ENCODE measurements at places on chromosomes 1 and 21. TPM values are rescaled to one million over a fixed set of nuclear protein-coding genes. Genes with fewer than 3 reads are reported as not detected.

GRCh38 chr1:11470912-11471311 lies 8.0 kb upstream of the DISP3 start:
- H3K36me3 ChIP-seq: no peaks in the 10 kb centered on the region
- no peak for DNase-seq
- no peak overlapping the region for H3K27ac ChIP-seq
- peaks cover 60% of the 10 kb centered on the region for H3K27me3 ChIP-seq
- no peaks in the 10 kb centered on the region for H3K4me1 ChIP-seq
- H3K4me3 ChIP-seq: no peak overlapping the region

DNA sequence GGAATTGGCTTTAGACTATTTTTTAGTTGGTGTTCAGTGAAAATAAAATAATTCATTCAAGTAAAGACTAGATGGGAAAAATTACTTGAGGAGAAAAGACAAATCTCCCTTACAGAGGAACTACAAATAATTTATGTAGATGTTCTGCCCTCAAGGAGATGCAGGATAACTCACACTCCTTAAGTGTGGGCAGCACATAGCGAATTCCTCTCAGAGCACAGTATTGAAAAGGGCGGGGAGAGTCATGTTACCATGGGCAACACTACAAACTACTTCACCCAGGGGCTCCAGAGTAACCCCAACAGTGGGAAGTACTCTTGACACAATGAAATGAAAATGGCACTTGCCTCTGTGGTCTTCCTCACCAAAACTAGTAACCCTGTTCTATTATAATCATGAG lies 20.6 kb upstream of the LAMC2 start:
- no peak overlapping the region for H3K27ac ChIP-seq
- H3K4me3 ChIP-seq: no peak overlapping the region

ERICH3 gene
- total RNA-seq: not detected

GRCh38 chr1:36328713-36329112 lies 5.3 kb upstream of the EVA1B start:
- H3K36me3 ChIP-seq: no peaks in the 10 kb centered on the region
- peaks cover 29% of the 10 kb centered on the region for H3K4me1 ChIP-seq

DNA sequence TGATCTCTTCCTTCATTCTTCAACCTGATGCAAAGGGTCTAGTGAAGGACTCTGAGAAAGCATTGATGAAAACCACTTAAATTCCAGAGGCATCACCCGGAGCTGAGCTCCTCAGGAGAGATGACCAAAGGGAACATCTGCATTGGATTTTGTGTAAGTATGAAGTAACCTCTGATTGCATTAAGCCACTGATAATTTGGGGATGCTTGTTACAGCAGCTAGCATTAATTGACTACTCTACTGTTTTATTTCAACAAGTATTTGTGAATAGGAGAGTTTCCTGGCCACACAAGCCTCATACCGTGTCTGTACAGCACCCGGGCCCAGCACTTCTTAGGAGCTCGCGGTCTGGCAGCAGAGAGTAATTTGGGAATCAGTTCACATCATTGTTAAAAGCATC lies 250.7 kb upstream of the POU3F1 start:
- no peak for DNase-seq
- H3K27me3 ChIP-seq: peaks cover 4% of the 10 kb centered on the region
- no peak overlapping the region for H3K27ac ChIP-seq
- H3K36me3 ChIP-seq: no peaks in the 10 kb centered on the region
- H3K4me1 ChIP-seq: peaks cover 12% of the 10 kb centered on the region

FCAMR gene
- total RNA-seq: not detected

- no peak overlapping the region for H3K27ac ChIP-seq
- H3K4me3 ChIP-seq: no peak overlapping the region
- DNase-seq: no peak
- H3K36me3 ChIP-seq: no peaks in the 10 kb centered on the region
- peaks cover 5% of the 10 kb centered on the region for H3K27me3 ChIP-seq
Observed at GRCh38 chr1:183432548-183432875, 14.3 kb upstream of the NMNAT2 start.

GRCh38 chr1:186465946-186466345 lies 5.0 kb upstream of the PDC start:
- no peaks in the 10 kb centered on the region for H3K36me3 ChIP-seq
- H3K27ac ChIP-seq: no peak overlapping the region
- no peaks in the 10 kb centered on the region for H3K4me1 ChIP-seq
- H3K27me3 ChIP-seq: no peaks in the 10 kb centered on the region

PDZK1 gene
- 1.0 TPM for total RNA-seq

DNA sequence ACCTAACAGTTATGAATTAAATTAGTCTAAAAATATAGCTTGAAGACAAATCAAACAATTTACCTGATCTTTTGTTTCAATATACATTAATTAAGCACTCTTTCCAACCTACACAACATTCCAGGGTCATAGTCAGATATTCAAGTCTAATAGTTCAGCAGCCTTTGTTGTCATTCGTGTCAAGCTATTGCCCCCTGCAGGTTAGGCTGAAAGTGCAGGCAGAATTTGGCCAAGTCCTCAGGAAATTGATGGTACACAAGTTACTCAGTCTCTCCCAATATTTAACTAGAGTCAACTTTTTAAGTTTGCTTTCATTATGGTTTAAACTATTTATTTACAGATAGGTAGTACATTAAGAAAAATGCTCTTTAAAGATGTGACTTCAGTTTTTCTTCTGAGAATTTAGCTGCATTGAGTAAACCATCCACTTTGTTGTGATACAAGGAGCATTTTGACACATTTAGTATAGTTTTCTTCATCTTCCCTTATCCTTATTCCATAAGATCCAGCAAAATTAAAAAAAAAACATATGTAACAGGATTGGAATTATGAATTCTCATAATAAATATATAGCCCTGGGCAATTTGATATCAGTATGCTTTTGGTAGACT lies 130.3 kb upstream of the DPYD start:
- H3K27me3 ChIP-seq: peaks cover 84% of the 10 kb centered on the region
- no peaks in the 10 kb centered on the region for H3K36me3 ChIP-seq
- DNase-seq: peak; percentile 75
- H3K4me1 ChIP-seq: peaks cover 26% of the 10 kb centered on the region

ATP1A2 gene
- 93.6 TPM for total RNA-seq

DNA sequence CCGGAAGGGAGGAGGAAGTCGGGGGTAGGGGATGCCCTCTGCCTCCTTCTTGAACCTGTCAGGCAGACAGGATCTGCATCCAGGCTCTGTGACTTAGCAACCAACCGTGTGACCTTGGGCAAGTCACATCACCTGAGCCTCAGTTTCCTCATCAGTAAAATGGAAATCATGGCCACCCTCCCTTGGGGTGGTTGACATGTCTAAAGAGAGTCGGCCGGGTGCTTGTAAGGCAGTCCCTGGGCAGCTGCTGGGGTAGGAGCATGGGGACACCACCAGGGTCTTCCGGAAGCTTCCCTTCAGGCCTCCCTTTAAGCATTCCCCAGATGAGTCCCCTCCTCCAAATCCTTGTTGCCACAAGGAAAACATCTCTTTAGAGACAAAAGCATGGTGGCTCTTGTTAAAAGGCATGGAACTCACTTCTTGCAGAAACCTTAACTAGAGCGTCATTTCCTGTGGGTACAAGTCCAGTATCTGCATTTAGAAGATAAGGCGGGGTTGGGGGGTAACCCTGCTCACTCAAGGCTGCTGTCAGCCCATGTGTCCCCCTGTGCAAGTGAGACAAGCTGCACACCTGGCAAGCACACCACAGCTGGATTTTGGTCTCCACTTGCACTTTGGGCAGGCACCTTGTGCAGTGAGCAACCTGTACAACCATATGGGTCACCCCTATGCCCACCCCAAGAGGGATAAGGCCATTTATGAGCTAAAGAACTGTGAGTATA lies 10.4 kb downstream of the CLCNKB start:
- no peak overlapping the region for H3K27ac ChIP-seq
- no peaks in the 10 kb centered on the region for H3K27me3 ChIP-seq
- peaks cover 10% of the 10 kb centered on the region for H3K4me1 ChIP-seq
- no peak for DNase-seq
- H3K4me3 ChIP-seq: no peak overlapping the region
- H3K36me3 ChIP-seq: no peaks in the 10 kb centered on the region

TMEM234 gene
- total RNA-seq: 21.3 TPM

GRCh38 chr1:69824932-69825331 lies 257.2 kb downstream of the LRRC7 start:
- no peak for DNase-seq
- H3K27ac ChIP-seq: no peak overlapping the region
- H3K4me1 ChIP-seq: no peaks in the 10 kb centered on the region
- H3K4me3 ChIP-seq: no peak overlapping the region
- H3K36me3 ChIP-seq: no peaks in the 10 kb centered on the region

CFAP141 gene
- not detected for total RNA-seq

DNA sequence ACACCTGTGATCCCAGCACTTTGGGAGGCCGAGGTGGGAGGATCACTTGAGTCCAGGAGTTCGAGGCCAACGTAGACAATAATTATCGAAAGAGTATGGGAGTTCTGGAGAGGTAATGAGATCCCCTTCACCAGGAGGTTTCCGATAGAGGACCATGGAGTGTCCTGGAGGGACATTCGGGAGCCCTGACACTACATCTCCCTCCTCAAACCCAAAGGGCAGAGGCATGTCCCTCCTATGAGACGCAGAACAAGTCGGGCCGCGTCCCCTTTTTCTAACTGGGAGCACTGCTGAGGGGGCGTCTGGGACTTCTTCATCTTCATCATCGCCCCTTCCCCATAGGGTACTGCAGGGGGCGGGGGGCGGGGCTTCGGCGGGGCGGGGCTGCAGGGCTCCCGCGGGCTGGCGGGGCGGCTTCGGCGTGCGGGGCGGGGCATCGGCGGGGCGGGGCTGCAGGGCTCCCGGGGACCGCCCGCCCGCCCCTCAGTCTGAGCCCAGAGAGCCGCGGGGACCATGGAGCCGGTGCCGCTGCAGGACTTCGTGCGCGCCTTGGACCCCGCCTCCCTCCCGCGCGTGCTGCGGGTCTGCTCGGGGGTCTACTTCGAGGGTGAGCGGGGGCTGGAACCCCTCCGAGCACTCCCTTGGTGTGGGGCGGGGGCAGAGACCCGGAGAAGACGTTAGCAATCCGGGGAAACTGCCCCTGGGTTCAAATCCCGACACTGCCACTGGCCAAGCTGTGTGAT lies at the start of gene THEMIS2:
Gene THEMIS2, plus strand, starts transcription at position 486 of the 743 bp plus-strand sequence. Its CDS starts 28 bp downstream, at position 514.
- peaks cover 7% of the 10 kb centered on the region for H3K4me1 ChIP-seq
- no peaks in the 10 kb centered on the region for H3K36me3 ChIP-seq
- peaks cover 8% of the 10 kb centered on the region for H3K27me3 ChIP-seq
- DNase-seq: peak; percentile 63

LCE1B gene
- total RNA-seq: not detected

- H3K36me3 ChIP-seq: no peaks in the 10 kb centered on the region
- H3K4me1 ChIP-seq: no peaks in the 10 kb centered on the region
- H3K27ac ChIP-seq: no peak overlapping the region
- no peak overlapping the region for H3K4me3 ChIP-seq
- no peaks in the 10 kb centered on the region for H3K27me3 ChIP-seq
Observed at GRCh38 chr1:42904434-42904833, 54.2 kb downstream of the SLC2A1 start.

ESPN gene
- total RNA-seq: 1.7 TPM

GRCh38 chr1:55143684-55144083 lies 71.5 kb downstream of the USP24 start:
- no peak for DNase-seq
- H3K4me1 ChIP-seq: peaks cover 4% of the 10 kb centered on the region
- no peak overlapping the region for H3K27ac ChIP-seq
- peaks cover 11% of the 10 kb centered on the region for H3K36me3 ChIP-seq
- no peaks in the 10 kb centered on the region for H3K27me3 ChIP-seq

- DNase-seq: no peak
- no peaks in the 10 kb centered on the region for H3K36me3 ChIP-seq
- H3K4me3 ChIP-seq: no peak overlapping the region
- no peaks in the 10 kb centered on the region for H3K27me3 ChIP-seq
- H3K27ac ChIP-seq: no peak overlapping the region
Observed at GRCh38 chr21:21179619-21180298, 181.6 kb downstream of the NCAM2 start.

- H3K4me1 ChIP-seq: no peaks in the 10 kb centered on the region
- no peaks in the 10 kb centered on the region for H3K27me3 ChIP-seq
- H3K36me3 ChIP-seq: peaks cover 8% of the 10 kb centered on the region
Observed at GRCh38 chr21:38726482-38726881, 79.2 kb upstream of the ETS2 start.

DNA sequence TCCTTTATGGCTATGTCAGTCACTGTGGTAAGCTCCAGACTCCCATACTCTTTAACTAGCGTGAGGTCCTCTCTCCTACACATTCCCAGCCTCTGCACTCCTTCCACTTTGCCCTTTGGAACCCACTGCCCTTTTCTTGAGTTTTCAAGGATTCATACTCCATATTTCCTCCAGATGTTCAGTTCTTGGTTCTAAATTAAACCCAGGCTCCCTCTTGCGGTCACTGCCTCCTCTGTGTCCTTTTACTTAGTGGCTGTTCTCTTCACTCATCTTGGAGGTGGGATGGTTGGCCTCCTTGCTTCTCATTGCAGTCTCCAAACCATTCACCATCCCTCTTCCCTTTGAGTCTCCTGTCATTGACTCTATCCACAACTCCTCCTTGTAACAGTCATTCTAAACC lies 208.1 kb downstream of the TGFB2 start:
- no peak overlapping the region for H3K4me3 ChIP-seq
- DNase-seq: no peak
- H3K36me3 ChIP-seq: peaks cover 2% of the 10 kb centered on the region
- H3K4me1 ChIP-seq: peaks cover 6% of the 10 kb centered on the region
- H3K27me3 ChIP-seq: no peaks in the 10 kb centered on the region

DNA sequence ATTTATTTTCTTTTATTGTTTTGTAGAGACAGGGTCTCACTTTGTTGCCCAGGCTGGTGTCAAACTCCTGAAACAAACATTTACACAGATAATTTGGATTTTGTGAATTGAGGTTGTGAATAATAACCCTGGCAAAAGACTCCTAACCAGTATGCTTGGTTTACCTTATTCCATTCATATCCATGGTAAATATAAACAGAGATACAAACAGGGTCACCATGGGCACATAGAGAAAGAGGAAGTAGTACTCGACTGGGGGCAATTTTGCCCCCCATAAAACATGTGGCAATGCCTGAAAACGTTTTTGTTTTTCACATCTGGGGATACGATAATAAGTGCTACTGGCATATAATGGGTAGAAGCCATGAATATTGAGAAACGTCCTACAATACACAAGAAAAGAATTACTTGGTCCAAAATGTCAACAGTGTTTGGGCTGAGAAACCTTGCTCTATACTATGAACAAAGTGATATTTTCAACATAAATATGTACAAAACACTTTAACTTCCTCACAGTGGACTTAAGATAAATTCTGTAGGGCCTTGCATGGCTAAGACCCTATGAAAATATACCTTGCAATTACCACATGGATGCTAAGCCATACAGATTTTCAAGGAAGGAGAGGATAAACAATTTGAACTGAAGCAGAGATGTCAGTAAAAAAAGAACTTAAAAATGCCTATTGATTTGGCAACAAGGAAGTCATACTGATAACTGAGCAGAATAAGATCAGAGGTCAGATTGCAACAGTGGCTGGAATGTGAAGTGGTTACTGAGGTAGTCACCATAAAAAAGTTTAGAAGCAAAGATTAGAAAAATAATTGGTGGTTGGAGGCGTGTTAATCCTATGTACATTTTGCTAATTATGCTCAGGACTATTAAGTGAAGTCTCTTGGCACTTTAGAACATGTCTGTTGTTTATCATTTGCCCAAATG lies 27.4 kb upstream of the ASPM start:
- H3K36me3 ChIP-seq: peaks cover 10% of the 10 kb centered on the region
- H3K4me3 ChIP-seq: no peak overlapping the region
- no peak for DNase-seq
- no peaks in the 10 kb centered on the region for H3K4me1 ChIP-seq
- H3K27me3 ChIP-seq: no peaks in the 10 kb centered on the region
